DMS 273 treated with DMSO at 0.1 percent for 48 hours (cell line): ENCODE measurements at places on chromosomes 11 and 22.

- no peak for DNase-seq
These were observed 39.2 kb upstream of the KLHL35 start for GRCh38 chr11:75472081-75472732.

DNA sequence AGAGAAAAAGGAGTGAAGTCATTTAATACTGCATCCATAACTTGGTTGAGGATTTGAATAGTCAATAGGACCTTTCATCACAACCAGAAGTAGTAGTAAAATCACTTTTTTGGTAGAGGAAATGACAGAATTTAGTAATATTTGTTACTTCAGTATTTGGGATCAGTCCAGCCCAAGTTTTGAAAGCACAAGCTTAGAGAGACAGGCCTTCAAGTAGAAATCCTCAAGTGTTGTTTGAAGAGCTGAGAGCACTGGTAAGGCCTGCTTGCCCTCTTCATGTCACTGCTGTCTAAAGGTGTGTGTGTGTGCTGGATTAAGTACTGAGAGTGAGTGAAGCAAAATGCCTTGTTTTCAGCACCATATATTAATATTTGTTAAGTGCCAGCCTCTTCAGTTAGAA is 137.3 kb downstream of the WNT11 start:
- DNase-seq, result no peak

DNA sequence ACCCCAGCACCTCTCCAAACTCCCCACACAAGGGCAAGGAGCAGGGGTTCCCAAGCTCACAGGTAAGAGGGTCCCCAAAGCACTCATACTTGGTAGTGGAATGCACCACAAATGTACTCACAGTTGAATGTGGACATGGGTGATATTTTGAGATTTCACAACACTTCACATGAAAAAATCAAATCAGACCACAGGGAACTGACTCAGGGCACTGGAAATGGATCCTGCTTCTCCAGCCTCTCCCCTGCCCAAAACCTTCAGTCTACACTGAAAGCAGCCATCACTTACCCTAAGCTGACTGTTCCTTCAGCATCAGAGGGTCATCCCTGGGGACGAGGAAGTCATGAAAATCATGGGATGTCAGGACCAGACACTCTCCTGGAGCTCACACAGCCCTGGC is 40.2 kb downstream of the SCGB1A1 start:
- DNase-seq, result no peak

DNA sequence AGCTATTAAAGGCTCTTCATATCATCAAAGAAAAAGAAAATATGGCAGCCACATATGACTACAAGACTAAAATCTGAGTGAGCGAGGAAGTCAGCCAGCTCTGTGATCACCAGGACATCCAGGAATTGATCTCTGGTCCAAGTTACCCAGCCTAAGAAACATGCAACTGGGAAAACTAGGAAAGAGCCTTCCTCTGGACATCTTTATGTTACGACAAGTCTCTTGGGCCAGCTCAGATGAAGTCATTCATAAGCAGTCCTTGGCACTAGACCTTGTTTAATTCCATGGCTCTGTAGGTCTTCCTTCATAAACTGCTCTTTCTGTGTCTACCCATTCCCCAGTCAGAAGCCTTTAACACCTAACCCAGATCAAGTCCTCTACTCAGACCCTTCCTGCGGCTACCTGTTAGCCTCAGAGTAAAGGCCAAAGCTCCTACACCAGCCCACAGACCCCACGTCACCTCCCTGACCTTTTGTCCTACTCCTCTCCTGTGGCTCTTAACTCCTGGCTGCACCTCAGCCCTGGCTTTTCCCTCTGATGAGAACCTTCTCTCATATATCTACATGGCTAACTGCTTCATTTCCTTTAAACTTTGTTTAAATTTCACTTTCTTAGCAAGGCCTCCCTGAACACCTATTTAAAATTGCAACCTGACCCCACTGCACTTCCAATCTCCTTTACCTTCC is 134.0 kb downstream of the KIF18A start:
- no peak for DNase-seq

DNA sequence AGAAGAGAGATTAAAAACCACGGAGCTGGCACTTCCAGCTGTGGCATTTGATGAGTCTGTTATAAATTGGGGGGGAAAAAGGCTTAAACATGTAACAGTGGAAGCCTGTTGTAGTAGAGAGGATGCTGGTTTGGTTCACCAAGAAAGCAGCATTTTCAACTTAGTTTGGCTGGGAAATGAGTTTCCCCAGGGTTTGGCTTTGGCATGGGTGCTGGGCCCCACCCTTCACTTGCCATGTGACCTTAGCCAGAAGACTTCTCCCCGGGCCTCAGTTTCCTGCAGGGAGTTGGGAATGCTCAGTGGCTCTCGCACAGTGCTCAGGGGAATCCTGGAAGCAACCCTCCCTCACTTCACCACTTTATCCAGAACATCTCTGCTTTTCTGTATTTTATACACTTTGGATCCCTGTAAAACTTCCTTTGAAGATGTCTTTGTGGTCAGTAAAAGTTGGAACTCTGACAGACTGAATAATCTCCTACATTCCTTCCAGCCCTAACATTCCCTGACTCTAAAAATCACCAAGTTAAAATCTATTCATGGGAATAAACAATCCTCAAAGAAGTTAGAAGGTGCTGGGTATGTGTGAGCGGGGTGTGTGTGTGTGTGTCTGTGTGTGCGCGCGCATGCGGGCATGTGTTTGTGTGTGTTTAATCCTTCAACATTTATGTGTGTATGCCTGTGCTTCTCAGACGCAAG is 166.0 kb downstream of the TENM4 start:
- no peak for DNase-seq

DNA sequence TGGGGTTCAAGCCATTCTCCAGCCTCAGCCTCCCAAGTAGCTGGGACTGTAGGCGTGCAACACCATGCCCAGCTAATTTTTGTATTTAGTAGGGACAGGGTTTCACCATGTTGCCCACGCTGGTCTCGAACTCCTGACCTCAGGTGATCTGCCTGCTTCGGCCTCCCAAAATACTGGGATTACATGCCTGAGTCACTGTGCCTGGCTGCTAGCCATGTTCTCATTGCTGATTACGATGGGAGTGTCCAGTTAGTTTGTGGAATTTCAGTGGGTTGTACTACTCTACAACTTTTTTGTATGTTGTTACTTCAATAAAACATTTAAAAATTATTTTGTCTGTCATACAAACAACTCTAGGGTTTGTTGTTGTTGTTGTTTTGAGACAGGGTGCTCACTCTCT is 4.8 kb upstream of the VPS11 start:
- DNase-seq, result no peak

- no peak for DNase-seq
These were observed 5.3 kb upstream of the ATP5MG start for GRCh38 chr11:118396097-118396501.

GRCh38 chr22:46219636-46220035 is 30.5 kb downstream of the CDPF1 start:
- DNase-seq, result no peak

GRCh38 chr11:396948-397548 is 3.0 kb downstream of the PKP3 start:
- no peak for DNase-seq

- no peak for DNase-seq
These were observed 556.6 kb downstream of the MIAT start for GRCh38 chr22:27213766-27214581.

- no peak for DNase-seq
These were observed 108.1 kb downstream of the KIAA1671 start for GRCh38 chr22:25060522-25061071.

DNA sequence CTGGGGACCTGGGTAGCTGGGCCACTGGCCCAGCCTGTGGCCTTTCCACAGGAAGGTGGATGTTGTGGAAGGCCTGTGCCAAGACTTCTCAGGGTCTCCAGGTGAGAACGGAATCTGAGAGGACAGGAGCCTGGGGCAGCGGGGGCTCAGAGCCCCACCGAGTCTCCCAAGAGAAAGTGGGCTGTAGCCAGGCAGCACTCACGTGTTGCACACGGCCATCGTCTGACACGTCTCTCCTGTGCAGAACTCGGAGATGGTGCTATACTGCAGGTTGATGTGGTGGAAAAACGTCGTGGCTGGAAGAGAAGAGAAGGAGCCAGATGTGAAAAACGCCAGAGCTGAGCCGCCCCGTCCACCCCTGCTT is 6.4 kb downstream of the MOB2 start:
- DNase-seq, result no peak

GRCh38 chr22:27088026-27088425 is 430.6 kb downstream of the MIAT start:
- DNase-seq, result no peak
